ENCODE measurements at places on chromosomes 6 and 20.

DNA sequence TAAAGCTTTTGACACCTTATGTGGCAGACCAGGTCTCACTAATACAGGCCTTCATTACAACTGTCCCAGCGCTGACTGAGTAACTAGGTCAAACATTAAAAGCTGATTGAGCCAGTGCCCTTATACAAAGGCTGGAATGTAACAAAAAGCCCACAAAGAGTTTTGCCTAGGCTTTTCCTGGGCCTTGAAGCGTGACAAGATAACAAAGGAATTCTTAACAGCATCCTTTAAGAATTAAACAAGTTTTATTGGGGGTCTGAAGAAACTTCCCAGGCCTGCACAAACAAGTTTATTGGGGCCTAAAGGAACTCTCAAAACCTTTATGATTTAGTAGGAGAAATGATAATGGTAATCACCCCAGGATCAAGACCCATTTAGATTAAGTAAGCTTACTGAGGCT is 267.6 kb upstream of the FAM83B start:
- DNase-seq: no peak

- DNase-seq: no peak
These were observed at the start of gene BPIFB3 for GRCh38 chr20:33053291-33054106. TSS of gene BPIFB3 (plus strand) at chr20:33053903. CDS start at chr20:33055436, 1,533 bp downstream.

DNA sequence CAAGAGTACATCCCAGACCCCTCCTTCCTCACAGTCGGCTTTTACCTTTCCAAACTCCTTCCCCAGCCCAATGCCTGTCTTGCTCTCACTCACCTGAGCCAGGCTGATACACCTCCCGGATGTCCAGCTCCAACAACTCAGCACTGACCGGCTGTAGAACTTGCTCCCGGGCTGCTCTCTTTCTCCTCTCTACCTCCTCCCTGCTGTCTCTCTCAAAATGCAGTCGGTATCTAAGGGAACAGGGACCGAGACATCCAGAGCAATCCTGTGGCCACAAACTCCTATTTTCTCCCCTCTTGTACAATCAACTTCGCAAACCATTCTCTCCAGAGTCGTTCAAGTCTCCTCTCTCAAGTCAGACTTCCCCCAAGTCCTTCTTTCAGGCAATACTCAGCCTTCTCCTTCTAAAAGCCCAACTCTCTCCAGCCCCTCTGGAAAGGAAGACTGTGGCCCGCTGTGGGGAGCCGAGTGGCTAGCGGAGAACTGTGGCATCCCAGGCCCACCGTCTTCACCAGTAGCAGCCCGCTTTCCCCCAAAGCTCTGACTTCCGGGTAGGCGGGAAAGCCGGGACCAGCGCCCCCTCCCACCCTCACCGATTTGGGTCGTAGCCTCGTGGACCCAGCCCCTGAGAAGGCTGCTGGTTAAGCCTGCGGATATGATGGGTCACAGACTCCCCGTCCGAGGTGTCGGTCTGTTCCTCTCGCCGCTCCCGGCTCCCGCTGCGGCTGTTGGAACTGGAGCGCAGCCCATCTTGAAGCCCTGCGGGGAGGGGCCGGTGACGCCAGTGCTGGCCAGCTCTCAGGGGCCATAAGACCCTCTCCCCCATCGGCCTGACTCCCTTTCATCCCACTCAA is 1.1 kb downstream of the GNL1 start:
- no peak for DNase-seq

DNA sequence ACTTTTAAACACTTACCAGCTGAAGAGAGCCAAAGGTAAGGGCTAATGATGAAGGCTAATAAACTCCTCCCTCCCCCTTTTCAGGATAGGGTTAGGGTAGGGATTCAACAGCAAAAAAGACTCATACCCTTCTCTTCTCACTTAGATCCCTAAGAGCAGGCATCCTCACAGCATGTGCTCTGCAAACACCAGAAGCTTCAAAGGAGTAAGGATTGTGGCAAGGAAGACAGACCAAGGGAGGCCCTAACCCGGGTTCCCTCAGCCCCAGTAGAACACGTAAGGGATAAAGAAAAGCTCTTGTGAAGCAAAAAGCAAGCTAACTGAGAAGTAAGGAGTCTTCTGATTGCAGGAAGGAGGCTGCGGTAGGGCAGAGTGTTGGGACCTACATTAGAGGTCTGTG is 11.6 kb downstream of the MAP3K7 start:
- no peak for DNase-seq

DNA sequence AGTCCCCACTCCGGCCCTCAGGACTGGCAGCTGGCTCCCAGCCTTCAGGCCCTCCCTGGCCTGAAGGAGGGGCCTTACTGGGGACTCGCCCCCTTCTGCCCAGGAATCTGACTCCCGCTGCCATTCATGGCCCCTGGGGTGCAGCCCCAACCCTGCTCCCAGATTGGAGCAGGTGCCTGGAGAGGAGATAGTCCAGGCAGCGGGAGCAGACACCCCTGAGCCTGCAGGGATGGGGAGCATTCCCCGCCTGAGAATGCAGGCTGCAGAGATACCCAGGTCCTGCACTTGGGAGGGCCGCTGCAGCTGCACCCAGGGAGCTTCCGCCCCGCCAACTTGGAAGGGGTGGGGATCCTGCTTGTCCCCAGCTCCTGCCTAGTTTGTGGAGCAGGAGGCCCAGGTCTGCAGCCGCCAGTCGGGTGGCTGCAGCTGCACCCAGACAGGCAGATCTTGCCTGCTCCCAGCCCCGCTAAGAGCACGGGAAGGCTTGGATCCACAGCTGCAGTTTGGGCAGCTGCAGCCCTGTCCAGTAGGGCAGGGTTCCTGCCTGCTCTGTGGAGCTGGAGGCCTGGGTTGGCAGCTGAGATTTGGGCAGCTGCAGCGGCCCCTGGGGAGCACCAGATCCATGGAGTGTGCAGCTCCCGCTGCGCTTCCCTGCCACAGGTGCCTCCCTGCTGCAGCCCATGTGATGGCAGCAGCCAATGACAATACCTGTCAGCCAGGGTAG is 5.2 kb downstream of the GTSF1L start:
- no peak for DNase-seq

GRCh38 chr6:107801173-107801886 is 22.8 kb downstream of the SCML4 start:
- DNase-seq: no peak

GRCh38 chr20:57990396-57990987 is 238.0 kb downstream of the ANKRD60 start:
- no peak for DNase-seq

GRCh38 chr6:149077208-149077607 is 240.3 kb upstream of the TAB2 start:
- no peak for DNase-seq

DNA sequence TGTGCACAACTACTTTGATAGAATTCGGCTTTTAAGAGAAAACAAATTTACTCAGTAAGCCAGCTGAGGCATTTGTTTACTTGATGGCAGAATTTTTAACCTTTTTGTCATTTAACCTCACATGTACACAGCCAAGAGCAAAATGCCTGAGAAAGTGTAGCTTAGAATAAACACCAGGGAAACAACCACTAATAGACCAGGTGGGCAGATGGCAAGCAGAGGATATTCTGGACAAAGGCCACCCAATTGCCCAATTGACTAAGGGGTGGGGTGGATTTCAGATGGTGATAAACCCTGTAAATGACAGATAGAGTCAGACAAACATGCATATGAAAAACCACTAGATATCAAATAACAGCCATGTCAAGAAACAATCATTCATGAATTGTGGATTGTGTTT is 190.7 kb upstream of the FBXL4 start:
- DNase-seq: no peak

DNA sequence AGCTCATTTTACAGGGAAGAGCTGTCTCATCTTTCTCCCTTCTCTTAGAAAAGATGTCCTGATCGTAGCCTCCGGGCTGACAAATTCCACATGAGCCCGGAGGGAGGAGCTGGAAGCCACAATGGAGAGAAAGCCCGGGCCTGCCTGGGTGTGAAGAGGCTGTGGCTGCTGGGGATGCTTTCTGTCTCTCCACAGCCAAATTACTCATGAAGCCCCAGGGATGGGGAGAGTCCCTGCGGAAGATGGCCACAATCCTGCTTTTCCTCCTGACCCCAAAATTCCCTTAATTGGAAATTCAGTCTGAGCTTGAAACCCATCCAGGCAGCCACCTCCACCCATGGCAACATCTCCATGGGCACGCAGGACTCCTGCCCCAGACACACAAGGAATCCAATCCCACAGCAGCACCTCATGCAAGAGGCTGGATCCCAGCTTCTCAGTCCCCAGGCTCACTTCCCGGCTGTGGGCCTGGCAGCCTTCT is 32.4 kb downstream of the JPH2 start:
- no peak for DNase-seq

GRCh38 chr20:50562262-50562701 is 52.1 kb downstream of the PTPN1 start:
- no peak for DNase-seq

- no peak for DNase-seq
These were observed 14.0 kb downstream of the RPS6KA2 start for GRCh38 chr6:166613027-166613426.

- no peak for DNase-seq
These were observed 7.6 kb upstream of the TMC2 start for GRCh38 chr20:2528671-2529271.

DNA sequence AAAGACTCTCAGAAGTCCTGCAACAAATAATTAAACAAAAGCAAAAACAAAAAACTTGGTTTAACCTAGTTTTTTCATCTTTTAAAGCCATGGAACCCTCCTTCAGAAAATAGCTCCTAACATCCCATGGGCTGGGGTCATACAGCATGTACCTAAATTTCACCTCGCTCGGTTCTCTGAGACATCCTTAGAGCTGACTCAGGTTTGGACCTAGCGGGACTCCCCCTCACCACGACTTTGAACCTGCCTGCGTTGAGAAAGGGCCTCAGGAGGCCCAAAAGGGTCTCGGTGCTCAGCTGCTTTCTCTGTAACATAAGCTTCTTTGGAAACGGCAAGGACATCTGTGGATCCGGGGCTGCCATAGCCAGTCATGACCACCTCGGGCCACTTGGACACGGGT is 112.8 kb downstream of the NFATC2 start:
- DNase-seq: no peak

GRCh38 chr6:81700414-81700813 is 52.1 kb downstream of the TENT5A start:
- no peak for DNase-seq

DNA sequence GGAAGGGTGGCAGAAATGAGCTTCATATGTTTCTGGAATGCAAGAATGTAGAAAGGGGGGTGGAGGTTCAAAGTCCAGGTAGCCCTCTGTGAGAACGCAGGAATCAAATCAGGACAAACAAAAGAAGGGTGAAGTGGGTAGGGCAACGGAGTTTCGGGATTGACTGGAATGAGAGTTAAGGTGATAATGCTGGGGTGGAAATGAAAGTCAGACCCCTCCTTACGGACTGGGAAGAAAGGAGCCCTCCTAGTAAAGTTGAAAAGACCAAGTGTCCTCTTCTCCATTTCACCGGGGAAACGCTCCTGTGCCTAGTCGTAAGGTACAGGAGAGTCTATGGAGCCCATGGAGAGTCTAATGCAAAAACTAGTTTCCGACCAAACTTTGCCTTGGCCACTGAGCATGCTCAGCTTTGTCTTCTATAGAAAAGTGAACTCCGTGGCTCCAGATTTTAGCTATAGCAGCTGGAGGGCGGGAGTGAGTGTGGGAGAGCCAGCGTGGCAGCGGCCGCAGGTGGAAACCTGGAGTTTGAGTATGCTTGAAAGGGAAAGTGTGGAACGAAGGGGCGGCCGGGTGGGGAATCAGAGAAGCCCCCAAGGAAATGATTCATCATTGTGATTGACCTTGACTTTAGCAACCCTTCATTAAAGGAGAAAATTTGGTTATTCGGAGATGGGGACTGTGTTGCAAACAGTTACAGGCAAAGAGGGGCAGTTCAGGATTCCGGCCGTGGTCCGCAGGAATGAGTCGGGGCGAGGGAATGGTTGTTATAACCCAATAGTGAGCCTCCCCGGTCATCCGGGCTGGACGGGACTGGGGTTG is 1.3 kb upstream of the LRRC1 start:
- no peak for DNase-seq

GRCh38 chr20:7505835-7506221 is 434.4 kb downstream of the HAO1 start:
- no peak for DNase-seq

DNA sequence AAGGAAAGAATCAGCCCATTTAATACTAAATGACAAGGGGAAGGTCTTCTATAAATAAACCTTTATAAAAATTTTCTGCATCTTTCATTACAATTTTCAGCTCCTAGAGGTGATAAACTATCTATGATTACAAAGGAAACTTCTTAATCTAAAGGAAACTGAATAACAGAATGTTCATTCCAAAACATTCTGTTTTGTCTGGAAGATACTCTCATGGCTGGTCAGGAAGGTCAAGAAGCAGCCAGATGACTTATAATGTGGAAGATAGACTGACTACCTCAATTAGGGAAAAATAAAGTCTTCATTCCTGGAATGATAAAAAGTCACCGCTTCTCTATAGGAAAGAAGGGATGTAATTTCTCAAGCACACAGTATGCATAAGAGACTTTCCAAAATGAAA is 131.3 kb downstream of the GMDS start:
- no peak for DNase-seq

DNA sequence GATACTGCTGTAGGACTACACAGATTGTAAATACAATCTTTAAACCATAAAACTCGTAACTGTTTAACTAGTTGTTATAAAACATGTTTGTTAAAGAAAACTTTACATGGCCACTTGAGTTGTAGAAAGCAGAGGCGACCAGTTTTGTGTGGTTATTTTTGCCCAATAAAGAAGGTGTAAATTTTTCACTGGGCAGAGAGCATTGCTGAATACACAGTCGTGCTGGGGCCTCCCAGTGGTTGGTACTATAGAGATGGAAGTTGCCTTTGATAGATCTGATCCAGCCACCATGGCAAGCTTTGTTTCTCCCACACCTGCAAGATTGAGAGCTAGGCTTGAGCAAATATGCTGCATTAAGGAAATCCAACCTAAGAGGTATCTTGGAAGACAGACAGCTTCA is 34.0 kb upstream of the YWHAB start:
- no peak for DNase-seq

GRCh38 chr6:28597924-28598722 is 72.4 kb downstream of the GPX5 start:
- no peak for DNase-seq

GRCh38 chr6:159061805-159062563 is 17.2 kb upstream of the TAGAP start:
- no peak for DNase-seq

DNA sequence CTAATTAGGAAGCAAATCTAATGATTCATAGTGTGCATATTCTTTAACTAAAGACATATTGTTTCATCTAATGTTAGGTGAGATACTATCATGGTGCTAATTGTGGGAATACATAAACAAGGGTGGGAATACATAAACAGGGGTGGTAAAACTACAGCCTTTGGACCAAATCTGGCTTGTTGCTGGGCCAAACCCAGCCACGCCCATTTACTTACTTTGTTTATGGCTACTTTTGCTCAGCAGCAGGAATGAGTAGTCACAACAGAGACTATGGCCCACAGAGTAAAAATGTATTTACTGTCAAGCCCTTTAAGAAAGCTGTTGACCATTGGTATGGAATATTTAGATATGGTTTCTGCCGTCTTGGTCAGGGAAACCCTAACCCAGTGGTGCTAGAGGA is 31.7 kb downstream of the FAM135A start:
- DNase-seq: no peak

DNA sequence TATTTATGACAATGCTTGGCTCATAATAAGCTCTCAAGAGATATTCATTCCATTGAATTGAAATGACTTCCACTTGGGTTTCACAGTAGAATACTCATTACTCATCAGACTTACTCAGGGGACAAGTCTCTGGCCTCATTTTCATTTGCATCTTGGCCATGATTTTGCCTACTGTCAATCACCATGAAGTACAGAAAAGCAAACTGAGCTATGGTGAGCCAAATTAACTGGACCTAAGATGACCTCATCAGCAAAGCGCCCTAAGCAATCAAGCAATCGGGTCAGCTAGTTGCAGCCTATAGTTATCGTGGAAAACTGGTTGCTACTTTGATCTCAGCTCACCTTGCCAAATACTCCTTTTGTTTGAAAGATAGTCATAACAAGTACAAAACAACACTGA is 494.7 kb upstream of the SLC35B3 start:
- no peak for DNase-seq
